H9 (cell line): ENCODE measurements at places on chromosomes 16 and 17.

DNA sequence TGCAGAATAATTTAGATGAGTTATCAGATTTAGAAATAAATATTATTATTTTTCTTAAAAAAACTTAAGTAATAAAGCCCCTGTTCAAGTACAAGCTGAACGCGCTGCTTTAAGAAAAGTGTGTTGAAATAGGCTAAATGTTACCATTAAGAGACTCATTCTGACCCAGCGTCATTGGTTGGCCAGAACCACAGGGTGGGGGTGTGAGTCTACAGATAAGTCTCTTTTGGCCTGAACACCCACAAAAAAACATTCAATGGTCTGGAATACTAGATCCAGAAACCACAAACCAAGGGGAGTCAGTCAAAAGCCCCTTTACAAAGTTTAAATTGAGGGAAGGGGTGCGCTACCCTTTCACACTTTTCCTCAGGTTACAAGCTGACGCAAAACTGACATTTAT lies 776.1 kb downstream of the KCNJ2 start:
- peaks cover 11% of the 10 kb centered on the region for H3K36me3 ChIP-seq
- no peaks in the 10 kb centered on the region for H3K27me3 ChIP-seq
- H3K4me3 ChIP-seq = no peak overlapping the region
- peaks cover 2% of the 10 kb centered on the region; the same call in 1 of the 2 replicates for H3K4me1 ChIP-seq
- no peak overlapping the region for H3K27ac ChIP-seq
- peak; percentile 40 for DNase-seq

GRCh38 chr16:88725609-88726407 lies 19.5 kb downstream of the CTU2 start:
- H3K27ac ChIP-seq = no peak overlapping the region
- peaks cover 4% of the 10 kb centered on the region; the same call in 2 of the 3 replicates for H3K36me3 ChIP-seq
- no peak overlapping the region for H3K4me3 ChIP-seq
- no peaks in the 10 kb centered on the region for H3K27me3 ChIP-seq
- H3K4me1 ChIP-seq = no peaks in the 10 kb centered on the region

DNA sequence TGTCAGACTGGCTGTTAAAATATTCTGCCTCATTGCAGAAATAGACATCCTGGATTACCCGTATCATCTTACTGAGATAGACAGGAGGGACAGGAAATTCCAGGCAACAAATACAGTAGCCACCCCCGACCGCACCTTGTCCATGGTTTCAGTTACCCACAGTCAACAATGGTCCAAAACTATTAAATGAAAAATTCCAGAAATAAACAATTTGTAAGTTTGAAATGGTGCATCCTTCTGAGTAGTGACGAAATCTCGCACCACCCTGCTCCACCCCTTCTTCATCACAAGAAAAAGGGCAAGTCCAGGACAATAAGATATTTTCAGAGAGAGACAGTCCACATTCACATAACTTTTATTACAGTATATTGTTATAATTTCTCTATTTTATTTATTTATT lies 23.6 kb upstream of the PRSS54 start:
- no peak for DNase-seq
- no peak overlapping the region for H3K27ac ChIP-seq
- H3K4me1 ChIP-seq = no peaks in the 10 kb centered on the region; the same call in 1 of the 2 replicates
- H3K36me3 ChIP-seq = no peaks in the 10 kb centered on the region
- H3K27me3 ChIP-seq = no peaks in the 10 kb centered on the region

- DNase-seq = peak; percentile 69
- H3K36me3 ChIP-seq = no peaks in the 10 kb centered on the region
- no peaks in the 10 kb centered on the region; the same call in 1 of the 2 replicates for H3K4me1 ChIP-seq
- H3K27me3 ChIP-seq = no peaks in the 10 kb centered on the region
Measured at GRCh38 chr17:79304884-79305283, 230.3 kb downstream of the ENGASE start.

GRCh38 chr16:56738221-56738620 lies 8.3 kb downstream of the NUP93 start:
- DNase-seq = no peak
- peaks cover 24% of the 10 kb centered on the region for H3K36me3 ChIP-seq
- no peak overlapping the region for H3K27ac ChIP-seq
- H3K4me3 ChIP-seq = no peak overlapping the region
- no peaks in the 10 kb centered on the region for H3K27me3 ChIP-seq

DNA sequence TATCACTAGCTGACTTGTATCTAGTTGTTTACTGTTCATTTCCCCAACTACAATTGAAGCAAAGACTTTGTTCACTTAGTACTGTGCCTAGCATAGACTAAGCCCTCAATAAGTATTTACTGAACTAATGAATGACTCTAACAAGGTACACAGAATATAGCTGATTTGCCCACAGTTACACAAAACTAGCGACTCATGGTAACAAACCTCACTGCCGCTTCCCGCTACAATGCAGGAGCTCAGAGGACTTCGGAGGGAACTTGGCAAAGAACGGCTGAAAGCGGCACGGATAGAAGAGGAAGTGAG lies 524 bp downstream of the EFTUD2 start:
- peak overlapping the region; percentile 87 for H3K4me3 ChIP-seq
- peak overlapping the region; percentile 69 for H3K27ac ChIP-seq
- H3K36me3 ChIP-seq = peaks cover 20% of the 10 kb centered on the region

DNA sequence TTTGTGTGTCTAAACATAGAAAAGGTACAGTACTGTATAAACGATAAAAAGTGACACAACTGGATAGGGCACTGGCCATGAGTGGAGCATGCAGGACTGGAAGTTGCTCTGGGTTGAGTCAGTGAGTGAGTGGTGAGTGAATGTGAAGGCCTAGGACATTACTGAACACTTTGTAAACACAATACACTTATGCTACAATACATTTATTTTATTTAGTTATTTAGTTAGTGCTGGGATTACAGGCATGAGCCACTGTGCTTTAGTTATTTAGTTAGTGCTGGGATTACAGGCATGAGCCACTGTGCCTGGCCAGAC lies 4.6 kb downstream of the CFAP20 start:
- DNase-seq = no peak
- H3K27ac ChIP-seq = no peak overlapping the region
- H3K4me3 ChIP-seq = no peak overlapping the region
- H3K36me3 ChIP-seq = no peaks in the 10 kb centered on the region

DNA sequence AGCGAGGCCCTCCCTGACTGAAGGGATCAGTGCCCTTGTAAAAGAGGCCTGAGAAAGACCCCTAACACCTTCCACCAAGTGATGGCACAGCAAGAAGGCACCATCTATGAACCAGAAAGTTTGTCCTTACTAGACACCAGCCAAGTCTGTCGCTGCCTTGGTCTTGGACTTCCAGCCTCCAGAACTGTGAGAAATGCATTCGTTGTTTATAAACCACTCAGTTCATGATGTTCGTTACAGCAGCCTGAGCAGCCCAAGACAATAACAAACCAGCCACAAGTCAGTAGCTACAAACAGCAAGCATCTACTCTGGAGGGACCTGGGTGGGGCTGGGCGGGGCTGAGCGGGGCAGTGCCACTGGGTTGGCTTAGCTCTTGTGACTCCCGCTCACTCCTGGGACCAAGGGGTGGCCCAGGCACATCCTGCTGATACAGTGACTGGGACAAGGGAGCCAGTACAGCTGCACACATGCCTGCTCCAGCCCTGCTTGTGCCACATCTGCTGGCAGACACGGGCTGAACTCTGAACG lies 234.9 kb downstream of the IRF8 start:
- no peak overlapping the region for H3K27ac ChIP-seq
- H3K4me3 ChIP-seq = no peak overlapping the region
- no peaks in the 10 kb centered on the region for H3K27me3 ChIP-seq
- DNase-seq = no peak
- no peaks in the 10 kb centered on the region for H3K4me1 ChIP-seq

- no peak overlapping the region for H3K4me3 ChIP-seq
- no peak overlapping the region for H3K27ac ChIP-seq
- H3K4me1 ChIP-seq = peaks cover 3% of the 10 kb centered on the region; the same call in 1 of the 2 replicates
- no peaks in the 10 kb centered on the region for H3K27me3 ChIP-seq
Measured at GRCh38 chr17:17528696-17529652, 32.8 kb upstream of the RASD1 start.

DNA sequence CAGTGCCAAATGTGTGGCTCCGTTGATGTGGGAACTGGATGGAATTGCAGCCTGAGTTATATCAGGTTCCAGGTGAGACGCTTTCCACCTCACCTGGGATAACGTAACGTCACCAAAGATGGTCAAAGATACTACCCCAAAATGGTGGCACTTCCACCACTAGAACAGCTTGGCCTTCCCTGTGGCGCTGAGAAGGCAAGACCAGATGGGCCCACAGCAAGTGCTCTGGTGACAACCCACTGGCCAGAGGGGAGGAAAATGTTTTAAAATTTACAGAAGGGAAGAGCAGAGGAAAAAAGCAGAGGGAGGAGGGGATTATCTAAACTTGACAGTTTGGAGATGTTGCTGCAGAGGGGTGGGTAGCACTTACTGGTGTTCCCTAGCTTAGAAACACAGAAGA lies 7.5 kb upstream of the ITGA2B start:
- no peaks in the 10 kb centered on the region for H3K27me3 ChIP-seq
- no peak overlapping the region for H3K4me3 ChIP-seq
- peaks cover 46% of the 10 kb centered on the region for H3K36me3 ChIP-seq
- DNase-seq = peak; percentile 20

DNA sequence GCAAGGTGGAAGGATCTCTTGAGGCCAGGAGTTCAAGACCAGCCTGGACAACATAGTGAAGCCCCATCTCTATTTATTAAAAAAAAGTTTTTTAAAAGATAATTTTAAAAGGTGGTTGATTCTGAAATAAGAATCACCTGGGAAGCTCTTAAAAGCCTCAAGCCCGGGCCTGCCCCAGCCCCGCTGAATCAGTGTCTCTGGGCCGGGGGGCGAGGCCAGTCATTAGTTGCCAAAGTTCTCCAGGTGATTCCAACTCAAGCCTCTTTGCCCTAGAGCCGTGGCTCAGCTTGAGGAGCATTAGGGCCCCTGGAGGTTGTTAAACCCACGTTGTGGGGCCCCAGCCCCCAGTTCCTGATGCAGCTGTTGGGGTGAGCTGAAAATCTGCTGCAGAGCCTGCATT lies 24.6 kb downstream of the JPH3 start:
- no peaks in the 10 kb centered on the region for H3K4me1 ChIP-seq
- DNase-seq = no peak
- no peaks in the 10 kb centered on the region for H3K36me3 ChIP-seq
- H3K4me3 ChIP-seq = no peak overlapping the region

- no peaks in the 10 kb centered on the region for H3K36me3 ChIP-seq
- no peak overlapping the region for H3K4me3 ChIP-seq
- DNase-seq = no peak
- no peaks in the 10 kb centered on the region for H3K27me3 ChIP-seq
Measured at GRCh38 chr16:12511708-12512107, 292.0 kb downstream of the CPPED1 start.

- H3K36me3 ChIP-seq = peaks cover 20% of the 10 kb centered on the region
- H3K27me3 ChIP-seq = no peaks in the 10 kb centered on the region
- DNase-seq = no peak
- H3K4me1 ChIP-seq = no peaks in the 10 kb centered on the region
- no peak overlapping the region for H3K4me3 ChIP-seq
- no peak overlapping the region for H3K27ac ChIP-seq
Measured at GRCh38 chr16:35196313-35196712, 1736.9 kb downstream of the TP53TG3F start.

GRCh38 chr17:74394977-74395376 lies 27.7 kb downstream of the GPR142 start:
- no peak overlapping the region for H3K4me3 ChIP-seq
- H3K36me3 ChIP-seq = no peaks in the 10 kb centered on the region
- no peak for DNase-seq
- no peak overlapping the region for H3K27ac ChIP-seq
- H3K27me3 ChIP-seq = no peaks in the 10 kb centered on the region

- no peaks in the 10 kb centered on the region for H3K4me1 ChIP-seq
- no peaks in the 10 kb centered on the region for H3K36me3 ChIP-seq
- no peak for DNase-seq
- no peak overlapping the region for H3K27ac ChIP-seq
- H3K4me3 ChIP-seq = no peak overlapping the region
- H3K27me3 ChIP-seq = 0 out of 2 replicates have a peak, but pooled peaks cover under 1% of the 10 kb centered on the region
Measured at GRCh38 chr17:74697515-74697914, 15.2 kb downstream of the CD300LF start.

GRCh38 chr16:68146585-68146984 lies 61.4 kb downstream of the NFATC3 start:
- H3K4me3 ChIP-seq = no peak overlapping the region
- H3K27ac ChIP-seq = no peak overlapping the region
- no peaks in the 10 kb centered on the region for H3K36me3 ChIP-seq

- H3K4me3 ChIP-seq = no peak overlapping the region
- no peak overlapping the region for H3K27ac ChIP-seq
- peak; percentile 53 for DNase-seq
- no peaks in the 10 kb centered on the region for H3K36me3 ChIP-seq
Measured at GRCh38 chr17:17849845-17850373, 13.1 kb upstream of the SREBF1 start.

- no peaks in the 10 kb centered on the region for H3K4me1 ChIP-seq
Measured at GRCh38 chr17:6075050-6075449, 4.9 kb downstream of the WSCD1 start.

GRCh38 chr17:50274142-50274896 lies at the start of gene TMEM92:
Gene TMEM92 (plus strand): TSS chr17:50274466. CDS start chr17:50274502, 36 bp downstream.
- H3K4me3 ChIP-seq = peak within 1 kb of the TSS; percentile 66
- peaks cover 2% of the 10 kb centered on the region; the same call in 1 of the 2 replicates for H3K36me3 ChIP-seq
- H3K4me1 ChIP-seq = peaks cover 16% of the 10 kb centered on the region; the same call in 1 of the 2 replicates
- DNase-seq = peak; percentile 98
- peaks cover 4% of the 10 kb centered on the region; the same call in 1 of the 2 replicates for H3K27me3 ChIP-seq

- H3K4me3 ChIP-seq = peak overlapping the region; percentile 81
- no peaks in the 10 kb centered on the region for H3K4me1 ChIP-seq
- peak; percentile 84 for DNase-seq
- no peak overlapping the region for H3K27ac ChIP-seq
Measured at GRCh38 chr17:31008374-31009041, 37.7 kb downstream of the RNF135 start.

DNA sequence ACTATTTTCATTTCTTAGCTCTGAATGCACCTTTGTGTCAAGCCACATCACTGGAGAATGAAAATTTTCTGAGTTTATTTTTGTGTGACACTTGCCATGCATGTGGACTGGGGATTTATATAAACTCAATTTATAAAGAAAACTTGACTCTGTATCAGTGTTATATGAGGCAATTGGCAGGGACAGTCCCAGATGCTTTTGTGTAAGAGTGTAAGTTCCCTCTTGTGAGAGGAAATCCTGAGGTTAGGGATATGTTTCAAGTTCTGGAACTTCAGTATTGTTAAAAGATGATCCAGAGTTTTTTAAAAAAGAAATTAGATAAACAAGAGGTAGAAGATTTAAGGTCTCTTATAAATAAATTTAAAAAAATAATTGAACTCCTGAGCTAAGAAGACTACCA lies 10.9 kb upstream of the CCL8 start:
- H3K27me3 ChIP-seq = no peaks in the 10 kb centered on the region
- DNase-seq = no peak
- no peak overlapping the region for H3K27ac ChIP-seq
- no peaks in the 10 kb centered on the region for H3K36me3 ChIP-seq
- H3K4me1 ChIP-seq = no peaks in the 10 kb centered on the region

- H3K36me3 ChIP-seq = peaks cover 22% of the 10 kb centered on the region
- peaks cover 4% of the 10 kb centered on the region; the same call in 1 of the 2 replicates for H3K4me1 ChIP-seq
- no peak overlapping the region for H3K4me3 ChIP-seq
- H3K27ac ChIP-seq = no peak overlapping the region
Measured at GRCh38 chr17:17613708-17614114, 22.2 kb upstream of the PEMT start.

- no peaks in the 10 kb centered on the region for H3K27me3 ChIP-seq
- H3K4me1 ChIP-seq = peaks cover 4% of the 10 kb centered on the region; the same call in 1 of the 2 replicates
- no peak overlapping the region for H3K4me3 ChIP-seq
- no peak for DNase-seq
- H3K27ac ChIP-seq = peak overlapping the region; percentile 7
- H3K36me3 ChIP-seq = peaks cover 64% of the 10 kb centered on the region
Measured at GRCh38 chr16:88010968-88011483, 59.8 kb downstream of the BANP start.

- H3K4me1 ChIP-seq = no peaks in the 10 kb centered on the region; the same call in 1 of the 2 replicates
- no peak for DNase-seq
- H3K36me3 ChIP-seq = 0 out of 2 replicates have a peak, but pooled peaks cover 5% of the 10 kb centered on the region
- no peaks in the 10 kb centered on the region for H3K27me3 ChIP-seq
- H3K4me3 ChIP-seq = no peak overlapping the region
Measured at GRCh38 chr17:68131456-68131855, 95.9 kb downstream of the KPNA2 start.
